ENCODE measurements at places on chromosomes 4 and X.

DNA sequence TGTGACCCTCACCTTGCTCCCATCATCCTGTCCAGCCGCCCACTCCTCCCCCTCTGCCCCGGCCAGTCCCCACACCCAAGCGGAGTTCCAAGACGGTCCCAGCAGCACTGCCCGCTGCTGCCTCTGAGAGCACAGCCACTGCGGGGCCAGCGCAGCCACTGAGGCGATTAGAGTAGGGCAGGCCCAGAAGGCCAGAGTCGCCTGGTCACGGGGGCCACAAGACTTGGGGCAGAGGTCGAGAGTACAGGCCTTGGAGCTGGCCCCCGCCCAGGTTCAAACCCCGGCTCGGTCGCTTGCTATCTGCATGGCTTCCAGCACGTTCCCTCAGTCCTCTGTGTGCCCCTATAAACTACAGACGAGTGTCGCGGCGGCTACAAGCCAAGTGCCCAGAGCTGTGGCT lies 53.2 kb upstream of the ADRA2C start:
- DNase-seq: no peak

- no peak for DNase-seq
Measured at GRCh38 chr4:98283219-98284189, 22.3 kb downstream of the RAP1GDS1 start.

DNA sequence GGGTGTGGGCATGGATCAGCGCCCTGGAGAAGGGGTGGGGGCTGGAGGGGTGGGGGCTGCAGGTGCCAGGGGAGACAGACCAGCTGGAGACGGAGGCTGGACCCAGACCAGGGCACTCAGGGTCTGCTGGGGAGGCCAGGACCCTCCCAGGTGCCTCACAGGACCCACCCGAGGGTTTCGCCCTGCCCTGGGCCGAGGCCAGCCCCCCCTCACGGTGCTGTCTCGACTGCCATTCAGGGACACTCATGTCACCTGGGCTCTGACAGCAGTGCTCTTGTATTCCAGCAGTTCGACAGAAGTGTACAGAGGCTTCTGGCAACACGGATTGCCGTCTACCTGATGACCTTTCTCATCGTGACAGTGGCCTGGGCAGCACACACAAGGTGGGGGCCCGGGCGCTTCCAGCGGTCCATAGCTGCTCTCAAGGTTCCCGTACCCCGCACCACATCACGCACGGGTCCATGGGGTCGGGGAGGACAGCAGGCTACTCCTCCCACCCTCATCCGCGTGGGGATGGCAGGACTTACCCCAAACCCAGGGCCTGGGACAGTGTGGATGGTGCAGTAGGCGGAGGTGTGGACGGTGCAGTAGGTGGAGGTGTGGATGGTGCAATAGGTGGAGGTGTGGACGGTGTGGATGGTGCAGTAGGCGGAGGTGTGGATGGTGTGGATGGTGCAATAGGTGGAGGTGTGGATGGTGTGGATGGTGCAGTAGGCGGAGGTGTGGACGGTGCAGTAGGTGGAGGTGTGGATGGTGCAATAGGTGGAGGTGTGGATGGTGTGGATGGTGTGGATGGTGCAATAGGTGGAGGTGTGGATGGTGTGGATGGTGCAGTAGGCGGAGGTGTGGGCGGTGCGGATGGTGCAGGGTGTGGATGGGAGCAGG lies 18.1 kb downstream of the TMEM175 start:
- no peak for DNase-seq

DNA sequence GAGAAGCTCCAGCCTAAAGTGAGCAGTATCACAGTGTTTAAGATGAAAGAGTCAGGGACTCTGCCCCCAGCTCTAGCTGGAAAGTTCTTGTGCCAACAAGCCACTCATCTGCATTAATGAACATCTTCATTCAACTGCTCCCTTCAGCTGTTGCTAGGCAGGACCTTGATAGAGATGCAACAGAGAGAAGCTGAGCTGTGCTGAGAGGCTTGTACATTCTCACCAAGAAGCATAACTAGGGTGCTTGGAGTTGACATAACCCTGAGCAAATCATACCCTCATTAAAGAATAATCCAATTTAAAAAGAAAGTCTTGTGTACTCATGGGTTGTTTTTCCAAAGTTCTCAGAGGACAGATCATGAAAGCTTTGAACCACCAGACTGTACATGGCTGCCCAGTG lies 63.2 kb downstream of the ATXN3L start:
- DNase-seq: no peak

- peak; percentile 10 for DNase-seq
Measured at GRCh38 chrX:111443946-111444345, 32.0 kb upstream of the DCX start.

DNA sequence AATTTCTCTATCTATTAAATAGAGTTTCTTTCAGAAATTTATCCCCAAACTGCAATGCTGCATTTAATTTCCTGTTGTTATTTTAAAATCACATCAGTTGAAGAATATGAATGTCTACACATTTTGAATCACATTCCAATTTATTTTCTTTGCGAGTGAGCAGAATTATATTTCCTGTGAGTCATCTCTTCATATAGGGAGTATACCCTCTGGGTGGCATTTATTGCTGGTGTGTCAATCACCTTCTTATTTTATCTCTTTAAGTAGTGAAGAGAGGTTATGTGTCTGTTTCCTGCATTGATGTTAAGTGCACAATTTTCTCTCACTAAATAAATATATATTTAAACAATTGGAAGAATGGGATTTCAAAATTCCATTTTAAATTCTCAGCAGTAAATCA lies 511.0 kb upstream of the ATOH1 start:
- no peak for DNase-seq

GRCh38 chrX:100700809-100701208 lies 31.1 kb downstream of the SYTL4 start:
- no peak for DNase-seq

DNA sequence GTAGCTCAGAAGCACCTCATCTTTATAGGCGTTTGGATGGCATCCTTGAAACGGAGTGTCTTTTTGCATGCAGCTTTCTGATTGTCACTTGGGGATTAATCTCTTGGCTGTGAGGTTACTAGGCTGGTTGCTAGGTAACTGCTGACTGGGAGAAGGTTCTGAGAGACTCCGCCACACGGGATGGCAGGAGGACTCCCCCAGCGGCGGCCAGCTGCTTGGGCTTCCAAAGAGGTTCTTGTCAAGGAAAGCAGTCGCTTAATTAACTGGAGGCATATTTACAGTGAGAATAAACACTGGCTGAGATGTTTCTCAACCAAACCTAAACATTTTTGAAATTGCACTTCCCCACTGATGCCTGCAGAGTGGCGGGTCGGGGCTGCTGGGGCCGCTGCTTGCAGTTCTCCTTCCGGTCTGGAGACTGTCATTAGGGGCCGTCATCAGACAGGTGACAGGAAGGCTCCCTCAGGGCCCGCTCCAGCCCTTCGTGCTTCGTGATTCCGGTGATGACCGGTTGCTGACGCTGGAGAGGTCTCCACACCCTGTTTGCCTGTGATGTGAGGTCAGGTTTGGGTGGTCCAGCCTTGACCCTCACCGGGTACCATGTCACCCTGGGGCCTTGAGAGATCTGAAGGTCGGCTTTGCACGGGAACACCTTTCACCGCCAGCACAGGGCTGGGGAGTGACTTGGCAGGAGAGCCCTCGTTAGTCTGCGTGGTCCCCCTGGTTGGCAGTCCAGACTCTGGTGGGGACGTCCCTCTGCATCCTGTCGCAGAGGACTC lies 9.1 kb downstream of the NSG1 start:
- DNase-seq: no peak

DNA sequence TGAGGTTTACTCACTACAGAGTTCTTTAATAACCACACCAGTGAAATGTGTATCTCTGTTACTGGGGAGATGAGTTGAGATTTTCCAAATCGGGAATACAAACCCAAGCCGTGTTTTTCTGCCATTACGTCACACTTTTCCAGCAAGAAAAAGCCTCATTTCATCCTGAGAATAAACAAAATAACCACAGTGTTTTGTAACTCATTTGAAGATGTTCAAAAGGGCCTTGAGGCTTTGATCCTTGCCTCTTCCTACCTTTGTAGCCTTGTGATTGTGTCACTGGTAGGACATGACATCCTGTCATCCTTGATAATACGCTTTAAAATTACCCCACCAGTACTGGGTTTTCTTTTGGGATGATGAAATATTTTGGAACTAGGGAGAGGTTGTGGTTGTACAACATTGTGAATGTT lies 2.9 kb downstream of the USP11 start:
- no peak for DNase-seq

DNA sequence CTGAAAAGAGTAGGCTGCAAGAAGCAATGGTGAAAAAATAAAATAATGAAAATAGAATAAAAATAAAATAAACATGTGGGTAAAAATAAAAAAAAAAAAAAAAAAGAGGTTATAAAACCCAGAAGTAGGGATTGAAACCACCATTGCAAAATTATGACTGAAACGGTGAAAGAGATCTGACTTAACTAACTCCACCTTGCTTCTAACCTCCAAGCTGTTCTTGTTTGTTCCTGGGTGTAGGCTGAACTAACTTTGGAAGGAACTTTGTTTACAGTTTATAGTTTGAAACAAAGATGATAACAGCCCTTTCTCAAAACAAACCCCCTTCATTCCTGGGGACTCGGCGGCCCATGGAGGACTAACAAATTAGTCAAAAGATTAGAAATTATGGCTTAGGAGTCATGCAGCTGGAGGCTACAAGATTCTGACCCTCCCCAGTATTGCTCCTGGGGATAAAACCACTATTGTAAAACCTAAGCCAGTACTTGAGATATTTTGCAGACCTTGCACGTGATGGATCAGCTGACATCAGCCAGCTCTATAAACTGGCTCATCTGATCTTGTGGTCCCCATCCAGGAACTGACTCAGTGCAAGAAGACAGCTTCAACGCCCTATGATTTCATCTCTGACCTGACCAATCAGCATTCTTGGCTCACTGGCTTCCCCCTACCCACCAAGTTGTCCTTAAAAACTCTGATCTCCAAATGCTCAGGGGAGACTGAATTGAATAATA lies 30.4 kb downstream of the DDX60L start:
- peak; percentile 80 for DNase-seq

DNA sequence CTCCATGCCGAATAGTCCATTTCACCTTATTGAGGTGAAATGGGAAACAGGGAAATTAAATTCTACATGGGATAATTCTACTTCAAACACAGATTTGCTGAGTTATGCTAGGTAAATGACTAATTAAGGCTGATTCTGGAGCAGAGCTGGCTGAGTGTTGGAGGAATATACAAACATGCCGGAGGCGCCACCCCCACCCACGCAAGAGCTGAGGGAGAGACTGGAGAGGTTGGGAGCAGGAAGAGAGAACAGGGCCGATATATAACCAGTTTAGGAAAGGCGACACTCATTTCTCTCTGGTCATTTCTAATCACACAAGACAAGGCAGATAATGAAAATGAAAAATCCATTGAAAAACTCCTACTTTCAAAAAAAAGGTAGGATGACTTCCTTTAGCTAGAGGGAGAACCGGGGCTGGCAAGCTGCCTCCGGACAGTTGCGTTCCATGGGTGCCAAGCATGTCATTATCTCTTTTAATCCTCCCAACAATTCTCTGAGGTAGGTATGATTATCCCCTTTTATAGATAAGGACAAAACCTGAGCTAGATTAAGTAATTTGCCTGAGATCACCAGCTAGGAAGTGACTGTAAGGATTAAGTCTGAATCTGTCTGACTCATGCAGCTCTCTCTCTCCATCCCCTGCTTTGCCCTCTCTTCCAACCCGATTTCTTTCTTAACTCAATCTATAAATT lies 27.6 kb upstream of the CFAP299 start:
- DNase-seq: no peak

GRCh38 chr4:41388080-41388479 lies 131.4 kb downstream of the UCHL1 start:
- no peak for DNase-seq

- no peak for DNase-seq
Measured at GRCh38 chr4:142922720-142923119, 76.6 kb upstream of the INPP4B start.

DNA sequence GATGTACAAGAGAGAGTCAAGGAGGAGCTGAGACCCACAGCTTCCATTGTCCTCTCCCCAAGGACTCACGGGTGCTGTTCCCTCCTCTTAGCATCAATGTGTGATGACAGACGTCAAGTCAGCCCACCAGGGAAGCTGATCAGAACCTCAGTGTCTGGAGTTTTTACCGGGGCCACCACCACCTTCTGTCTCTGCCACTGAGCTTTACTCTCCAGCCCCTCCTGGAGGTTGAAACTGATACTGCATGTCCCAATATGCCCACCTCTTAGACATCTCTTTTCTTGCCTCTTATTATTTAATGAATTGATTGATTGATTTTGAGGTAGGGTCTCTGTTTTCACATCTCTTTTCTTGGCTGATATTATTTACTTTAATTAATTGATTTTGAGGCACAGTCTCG lies 10.3 kb upstream of the AKAP17A start:
- peak; percentile 95 for DNase-seq

DNA sequence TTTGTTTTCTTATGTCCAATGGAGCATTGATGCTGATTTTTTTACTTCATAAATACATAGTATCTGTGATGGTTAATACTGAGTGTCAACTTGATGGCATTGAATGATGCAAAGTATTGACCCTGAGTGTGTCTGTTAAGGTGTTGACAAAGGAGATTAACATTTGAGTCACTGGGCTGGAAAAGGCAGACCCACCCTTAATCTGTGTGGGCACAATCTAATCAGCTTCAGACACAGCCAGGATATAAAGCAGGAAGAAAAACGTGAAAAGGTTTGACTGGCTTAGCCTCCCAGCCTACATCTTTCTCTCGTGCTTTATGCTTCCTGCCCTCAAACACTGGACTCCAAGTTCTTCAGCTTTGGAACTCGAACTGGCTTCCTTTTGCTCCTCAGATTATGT lies 230.6 kb upstream of the SPRY1 start:
- no peak for DNase-seq

DNA sequence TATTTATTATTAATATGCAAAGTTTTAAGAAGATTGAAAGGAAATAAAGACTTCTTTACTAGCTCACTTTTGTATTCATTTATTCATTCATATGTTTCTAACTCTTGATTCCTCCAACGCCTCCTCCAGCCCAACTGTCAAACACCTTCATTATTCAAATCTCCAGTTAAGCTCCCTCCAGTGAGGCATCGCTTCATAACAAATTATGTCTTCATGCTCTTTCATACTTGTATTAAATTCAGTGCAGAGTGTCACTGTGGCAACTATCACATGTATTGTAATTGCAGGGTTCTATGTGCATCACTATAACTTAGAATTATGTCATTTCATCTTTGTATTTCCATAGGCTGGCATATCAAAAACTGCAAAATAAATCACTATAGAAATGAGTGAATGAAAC lies 1394.2 kb upstream of the PCDH7 start:
- no peak for DNase-seq

GRCh38 chr4:56764223-56764622 lies 57.3 kb downstream of the SPINK2 start:
- DNase-seq: peak; percentile 49

DNA sequence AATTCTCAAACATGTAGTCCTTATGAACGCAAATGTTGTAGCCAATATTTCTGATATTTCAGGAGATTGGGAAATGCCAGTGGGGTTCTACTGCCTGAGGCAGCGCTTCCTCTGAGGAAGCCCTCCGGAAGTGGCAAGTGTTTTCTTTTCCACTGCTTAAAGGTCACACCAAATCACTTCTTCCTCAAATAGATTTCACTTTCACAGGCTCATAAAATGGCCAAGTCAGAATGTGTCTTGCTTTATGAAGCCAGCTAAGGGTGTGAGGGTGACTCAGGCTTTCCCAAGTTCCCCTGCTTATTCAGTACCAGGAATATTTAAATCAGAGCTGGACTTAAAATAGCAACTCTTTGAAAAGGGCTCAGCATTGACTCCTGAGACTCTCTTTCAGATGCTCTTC lies 514.2 kb upstream of the DIPK2B start:
- DNase-seq: peak; percentile 68

All from inflammatory macrophage treated with lipopolysaccharide for 1 hour (primary cell).